Tongue (tissue), 3 donors: ENCODE measurements at places on chromosomes 4 and X. TPM values are rescaled to one million over a fixed set of nuclear protein-coding genes. Genes with fewer than 3 reads are reported as not detected.

C1QTNF7 gene
- 15.3 TPM for total RNA-seq

USP51 gene
- total RNA-seq = 7.2 TPM

C4orf50 gene
- 0.10 TPM for total RNA-seq

HAND2 gene
- total RNA-seq = 13.2 TPM

CLNK gene
- not detected for total RNA-seq

SLC26A1 gene
- 0.31 TPM for total RNA-seq

HSFX4 gene
- total RNA-seq = not detected

UNC5C gene
- 2.7 TPM for total RNA-seq

TEX13D gene
- total RNA-seq = not detected

IQCM gene
- total RNA-seq = not detected

GPR82 gene
- total RNA-seq = 0.10 TPM

VSIG4 gene
- 6.4 TPM for total RNA-seq

TCEAL2 gene
- total RNA-seq = 1.1 TPM

BMPR1B gene
- 42.5 TPM for total RNA-seq

VGLL1 gene
- not detected for total RNA-seq

DNAAF6 gene
- not detected for total RNA-seq

GAGE12E gene
- not detected for total RNA-seq

GLRA2 gene
- total RNA-seq = not detected

TGIF2LX gene
- total RNA-seq = not detected

GRK4 gene
- total RNA-seq = 7.4 TPM

RNF212 gene
- total RNA-seq = 4.0 TPM

SPANXD gene
- total RNA-seq = not detected

FTHL17 gene
- total RNA-seq = not detected

ZDHHC15 gene
- 2.9 TPM for total RNA-seq

LEF1 gene
- 13.7 TPM for total RNA-seq

SH2D1A gene
- total RNA-seq = 0.41 TPM

BST1 gene
- total RNA-seq = 4.7 TPM

NPY1R gene
- total RNA-seq = 6.3 TPM

FGF13 gene
- total RNA-seq = 49.3 TPM

HS6ST2 gene
- 29.1 TPM for total RNA-seq

FHDC1 gene
- total RNA-seq = 9.9 TPM

LRIT3 gene
- total RNA-seq = 0.51 TPM

ARL13A gene
- not detected for total RNA-seq

F8A2 gene
- total RNA-seq = not detected

RAPGEF2 gene
- total RNA-seq = 82.6 TPM

SLC6A8 gene
- 26.9 TPM for total RNA-seq

CBLL2 gene
- total RNA-seq = not detected

UGT8 gene
- 5.5 TPM for total RNA-seq

RRH gene
- not detected for total RNA-seq

SMIM10L2A gene
- 1.4 TPM for total RNA-seq

NXF2 gene
- not detected for total RNA-seq

ENOX2 gene
- 9.2 TPM for total RNA-seq

MSX1 gene
- total RNA-seq = 3.7 TPM

CXCL8 gene
- total RNA-seq = 9.6 TPM

PPBP gene
- total RNA-seq = 2.9 TPM

PFKFB1 gene
- 0.21 TPM for total RNA-seq

TCP11X2 gene
- not detected for total RNA-seq

AFF2 gene
- 3.1 TPM for total RNA-seq

YY2 gene
- 0.92 TPM for total RNA-seq

S100P gene
- 1.7 TPM for total RNA-seq

XAGE1A gene
- total RNA-seq = not detected

SHOX gene
- total RNA-seq = not detected

CENPVL1 gene
- total RNA-seq = not detected

RHOXF2B gene
- not detected for total RNA-seq
